ENCODE measurements at places on chromosomes 7 and 10.

GRCh38 chr10:86730227-86730626, 26.2 kb upstream of the BMPR1A start:
- DNase-seq: no peak

- DNase-seq: no peak
These were observed 36.5 kb downstream of the DLG5 start for GRCh38 chr10:77890097-77890496.

GRCh38 chr7:45033261-45033930, 33.4 kb downstream of the CCM2 start:
- no peak for DNase-seq

- DNase-seq: no peak
These were observed 359.3 kb downstream of the SH2D4B start for GRCh38 chr10:80896959-80897358.

DNA sequence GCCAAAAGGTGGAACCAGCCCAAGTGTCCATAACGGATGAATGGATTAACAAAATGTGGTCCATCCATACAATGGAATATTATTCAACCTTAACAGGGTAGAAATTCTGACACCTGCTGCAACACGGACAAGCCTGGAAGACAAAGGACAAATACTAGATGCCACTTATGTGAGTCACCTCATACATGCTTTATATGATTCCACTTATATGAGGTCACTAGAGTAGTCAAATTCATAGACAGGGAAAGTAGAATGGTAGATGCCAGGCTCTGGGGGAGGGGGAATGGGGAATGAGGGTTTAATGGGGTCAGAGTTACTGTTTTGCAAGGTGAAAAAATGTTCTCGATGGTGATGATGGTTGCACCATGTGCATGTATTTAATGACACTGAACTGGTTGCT, 34.0 kb upstream of the CYTH3 start:
- DNase-seq: peak; percentile 41

DNA sequence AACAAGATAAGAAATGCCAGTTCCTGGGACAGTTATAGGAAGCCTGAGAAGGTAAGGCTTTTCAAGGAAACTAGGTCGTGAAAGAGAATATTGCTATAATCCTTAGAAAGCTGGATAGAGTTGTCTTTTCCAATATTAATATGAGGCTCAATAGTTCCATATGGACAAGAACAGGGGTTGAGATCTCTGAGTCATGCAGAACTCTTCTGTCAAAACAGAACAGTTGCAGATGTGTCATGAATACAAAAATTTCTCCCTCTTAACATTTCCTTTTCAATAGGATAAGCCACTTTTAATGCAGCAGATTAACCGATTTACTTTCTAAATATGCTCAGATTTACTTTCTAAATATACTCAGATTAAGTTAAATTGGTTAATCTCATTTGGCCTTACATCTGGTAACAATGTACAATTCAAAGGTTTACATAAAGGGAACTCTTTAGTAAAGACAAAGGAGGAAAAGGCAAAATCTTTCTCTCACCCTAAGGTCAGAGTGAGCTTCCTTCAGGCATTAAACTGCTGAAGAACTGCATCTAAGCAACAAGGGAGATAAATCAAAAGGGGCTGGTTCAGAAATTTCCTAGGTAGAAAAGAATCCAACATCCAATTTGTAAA, 104.7 kb upstream of the PCDH15 start:
- no peak for DNase-seq

GRCh38 chr10:122279725-122280141, 8.6 kb downstream of the BTBD16 start:
- DNase-seq: peak; percentile 34

- DNase-seq: no peak
These were observed 9.5 kb upstream of the ASAH2 start for GRCh38 chr10:50260791-50261281.
